ENCODE measurements at places on chromosomes 5 and 9.

DNA sequence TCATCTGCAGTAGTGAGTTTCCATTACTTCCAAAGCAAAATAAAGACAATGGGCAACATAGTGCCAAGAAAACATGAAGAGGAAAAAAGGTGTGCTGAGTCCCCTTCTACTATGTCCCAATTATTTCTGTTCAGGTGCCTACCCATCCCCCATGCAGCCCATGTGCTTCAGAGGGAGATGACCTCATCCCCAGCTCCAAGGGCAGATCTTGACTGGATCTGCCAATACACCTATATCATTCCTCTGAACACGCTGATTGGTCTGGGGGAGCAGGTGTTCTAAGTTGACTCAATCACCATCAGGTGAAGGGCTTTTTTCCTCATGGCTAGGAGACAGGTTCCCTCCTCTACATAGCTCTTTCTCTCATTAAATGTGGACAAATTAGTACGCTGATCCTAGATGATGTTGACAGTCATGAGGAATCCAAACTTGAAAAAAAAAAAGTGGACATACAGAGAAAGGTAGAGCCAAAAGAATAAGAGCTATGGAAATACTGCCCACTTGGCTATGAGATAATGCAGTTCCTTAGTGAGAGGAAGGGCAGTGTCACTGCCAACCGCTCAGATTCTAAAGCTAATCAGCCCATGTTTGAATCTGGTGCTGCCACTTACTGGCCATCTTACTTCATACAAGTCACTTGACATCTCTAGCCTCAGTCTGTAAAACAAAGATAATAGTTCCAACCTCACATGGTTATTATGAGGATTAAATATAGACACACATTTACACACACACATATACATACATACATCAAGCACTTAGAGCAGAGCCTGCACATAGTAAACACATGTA, 23.1 kb downstream of the PRELID2 start:
- DNase-seq, result no peak

DNA sequence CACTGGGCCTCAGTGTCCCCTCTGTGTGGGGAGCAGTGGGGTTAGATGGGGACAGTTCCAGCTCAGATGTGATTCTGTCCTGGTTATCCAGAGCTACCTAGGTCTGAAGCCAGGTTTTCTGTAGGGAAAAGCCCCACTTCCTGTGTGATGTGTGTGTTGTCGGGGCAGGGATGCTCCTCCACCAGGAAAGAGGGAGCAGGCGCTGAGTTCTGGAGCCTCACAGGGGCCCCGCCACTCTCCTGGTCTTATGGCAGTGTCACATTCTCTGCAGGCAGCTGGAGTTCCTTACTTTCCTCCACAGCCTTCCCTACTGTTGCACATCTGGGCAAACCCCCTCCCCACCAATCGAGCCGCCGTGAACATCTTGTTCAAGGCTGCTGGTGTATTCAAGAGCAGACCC, 39.1 kb upstream of the GRHPR start:
- no peak for DNase-seq

- DNase-seq, result no peak
Measured at GRCh38 chr5:143349177-143349576, 54.3 kb downstream of the NR3C1 start.

DNA sequence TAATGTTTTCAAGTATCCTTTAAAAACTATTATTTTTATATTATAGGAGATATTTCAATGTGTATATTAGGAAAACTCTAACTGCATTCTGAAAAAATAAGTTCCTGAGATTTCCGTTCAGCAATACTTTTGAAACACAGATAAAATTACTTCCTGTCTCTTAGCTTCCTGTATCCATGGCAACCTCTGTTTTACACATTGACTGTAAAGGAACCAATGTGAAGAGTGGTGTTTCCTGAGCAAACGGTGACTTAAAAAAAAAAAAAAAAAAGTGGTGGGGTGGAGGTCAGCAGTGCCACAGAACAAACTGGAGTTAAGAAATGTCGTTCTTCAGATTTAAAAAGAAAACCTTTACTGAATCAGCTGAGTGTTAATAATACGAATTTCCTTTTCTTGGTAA, at the start of gene LRRC70:
TSS of gene LRRC70 (plus strand) at position 280 of the 400 bp plus-strand sequence. CDS start 620 bp downstream, outside the sequence.
- DNase-seq, result no peak

- DNase-seq, result no peak
Measured at GRCh38 chr5:135813758-135814157, 20.7 kb upstream of the SLC25A48 start.

DNA sequence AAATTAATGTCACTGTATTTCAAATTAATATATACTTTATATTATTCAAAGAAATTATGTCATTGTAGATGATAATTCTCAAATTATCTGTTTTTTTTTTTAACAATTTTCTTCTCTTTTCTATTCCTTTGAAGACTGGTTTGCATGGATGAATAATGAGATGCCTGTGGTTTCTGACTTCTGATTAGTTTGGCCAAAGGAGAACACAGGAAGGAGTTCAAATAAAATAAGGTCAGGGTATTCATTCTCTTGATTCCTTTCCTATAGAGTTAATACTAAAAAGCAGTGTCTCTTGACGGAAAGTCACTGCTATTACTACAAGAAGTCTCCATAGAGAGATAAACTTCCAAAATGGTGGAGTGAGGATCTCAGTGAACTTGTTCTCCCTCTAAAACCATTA, 279.6 kb upstream of the FTMT start:
- no peak for DNase-seq

- no peak for DNase-seq
Measured at GRCh38 chr5:126965061-126965475, 65.3 kb downstream of the MARCHF3 start.

- no peak for DNase-seq
Measured at GRCh38 chr5:179802950-179803562, 3.6 kb downstream of the MGAT4B start.

DNA sequence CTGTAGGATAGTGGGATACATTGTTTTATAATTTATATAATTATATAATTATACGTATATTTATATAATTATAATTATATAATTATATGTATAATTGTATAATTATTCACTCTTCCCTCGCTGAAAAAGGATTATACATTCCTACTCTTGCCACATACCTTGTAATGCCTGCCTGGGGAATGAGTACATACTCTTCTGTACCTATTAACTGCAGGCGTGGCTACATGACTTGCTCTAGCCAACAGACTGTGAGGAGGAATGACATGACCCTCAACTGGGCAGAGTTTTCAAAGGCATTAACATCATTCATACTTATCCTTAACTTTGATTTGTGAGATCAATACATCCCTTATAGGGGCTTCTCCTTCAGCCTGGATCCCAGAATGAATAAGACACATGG, 19.1 kb downstream of the ERMP1 start:
- DNase-seq, result no peak

DNA sequence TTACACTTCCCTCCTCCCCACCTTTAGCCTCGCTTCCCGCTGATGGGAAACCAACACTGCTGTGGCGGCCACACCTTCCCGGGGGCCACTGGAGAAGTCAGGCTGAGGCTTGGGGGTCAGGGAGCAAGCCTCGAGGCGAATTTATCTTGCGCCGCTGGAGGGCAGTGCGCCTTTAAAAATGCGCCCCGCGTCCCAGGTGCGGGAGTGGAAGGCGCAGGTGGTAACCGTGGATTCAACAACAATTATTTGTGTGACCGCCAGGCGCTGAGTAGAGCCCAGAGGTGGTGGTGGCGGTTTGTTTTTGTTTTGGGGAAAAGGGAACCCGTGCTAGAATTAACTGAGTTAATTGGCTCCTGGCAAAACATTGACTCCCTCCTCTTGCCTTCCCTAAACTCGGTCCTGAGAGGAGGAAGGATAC, 1.1 kb downstream of the CFAP77 start:
- DNase-seq, result peak; percentile 33

DNA sequence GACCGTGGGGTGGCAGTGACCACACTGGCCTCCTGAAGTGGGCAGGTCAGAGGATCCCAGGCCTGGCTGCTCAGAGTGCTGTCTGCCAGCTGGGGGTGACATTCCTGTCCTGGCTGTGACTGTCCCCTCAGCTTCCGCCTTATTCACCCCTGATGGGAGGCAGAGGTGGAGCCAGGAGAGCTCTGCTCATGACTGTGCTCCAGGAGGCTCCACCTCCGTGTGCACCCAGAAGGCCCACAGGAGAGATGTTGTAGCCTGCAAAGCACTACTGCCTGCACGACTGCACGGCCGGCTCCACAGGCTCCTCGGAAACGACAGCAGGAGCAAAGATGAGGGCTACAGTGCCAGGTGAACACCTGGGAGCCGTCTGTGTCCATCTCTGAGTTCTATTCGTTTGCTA, 60.9 kb downstream of the ROPN1L start:
- DNase-seq, result no peak

GRCh38 chr9:136081113-136081825, 13.8 kb downstream of the NACC2 start:
- DNase-seq, result no peak

DNA sequence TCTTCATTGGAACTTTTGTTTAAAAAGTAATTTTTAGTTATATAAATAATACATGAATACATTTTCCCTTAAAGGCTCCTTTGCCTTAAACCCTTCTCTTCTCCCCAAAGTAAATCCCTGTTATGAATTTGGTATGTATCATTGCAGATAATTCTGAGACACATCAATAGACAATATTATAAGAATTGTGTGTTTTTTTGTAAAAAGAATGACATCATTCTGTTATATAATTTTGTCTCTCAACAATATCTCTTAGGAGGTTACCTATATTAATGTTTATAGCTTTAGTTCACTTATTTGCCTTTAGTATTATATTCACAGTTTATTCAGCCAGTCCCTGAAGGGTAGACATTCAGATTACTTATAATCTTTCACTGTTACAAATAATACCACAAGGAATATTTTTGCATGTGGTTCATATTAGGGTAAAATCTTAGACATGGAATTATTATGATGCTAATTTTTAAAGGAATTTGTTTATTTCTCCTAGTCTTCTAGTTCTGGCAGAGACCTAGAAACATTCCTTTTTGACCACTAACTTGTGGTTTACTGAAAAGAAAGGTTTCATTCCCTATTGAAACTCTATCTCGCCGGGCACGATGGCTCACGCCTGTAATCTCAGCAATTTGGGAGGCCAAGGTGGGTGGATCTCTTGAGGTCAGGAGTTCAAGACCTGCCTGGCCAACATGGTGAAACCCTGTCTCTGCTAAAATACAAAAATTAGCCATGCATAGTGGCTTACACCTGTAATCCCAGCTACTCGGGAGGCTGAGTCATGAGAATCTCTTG, 105.6 kb downstream of the KCTD16 start:
- DNase-seq, result no peak

DNA sequence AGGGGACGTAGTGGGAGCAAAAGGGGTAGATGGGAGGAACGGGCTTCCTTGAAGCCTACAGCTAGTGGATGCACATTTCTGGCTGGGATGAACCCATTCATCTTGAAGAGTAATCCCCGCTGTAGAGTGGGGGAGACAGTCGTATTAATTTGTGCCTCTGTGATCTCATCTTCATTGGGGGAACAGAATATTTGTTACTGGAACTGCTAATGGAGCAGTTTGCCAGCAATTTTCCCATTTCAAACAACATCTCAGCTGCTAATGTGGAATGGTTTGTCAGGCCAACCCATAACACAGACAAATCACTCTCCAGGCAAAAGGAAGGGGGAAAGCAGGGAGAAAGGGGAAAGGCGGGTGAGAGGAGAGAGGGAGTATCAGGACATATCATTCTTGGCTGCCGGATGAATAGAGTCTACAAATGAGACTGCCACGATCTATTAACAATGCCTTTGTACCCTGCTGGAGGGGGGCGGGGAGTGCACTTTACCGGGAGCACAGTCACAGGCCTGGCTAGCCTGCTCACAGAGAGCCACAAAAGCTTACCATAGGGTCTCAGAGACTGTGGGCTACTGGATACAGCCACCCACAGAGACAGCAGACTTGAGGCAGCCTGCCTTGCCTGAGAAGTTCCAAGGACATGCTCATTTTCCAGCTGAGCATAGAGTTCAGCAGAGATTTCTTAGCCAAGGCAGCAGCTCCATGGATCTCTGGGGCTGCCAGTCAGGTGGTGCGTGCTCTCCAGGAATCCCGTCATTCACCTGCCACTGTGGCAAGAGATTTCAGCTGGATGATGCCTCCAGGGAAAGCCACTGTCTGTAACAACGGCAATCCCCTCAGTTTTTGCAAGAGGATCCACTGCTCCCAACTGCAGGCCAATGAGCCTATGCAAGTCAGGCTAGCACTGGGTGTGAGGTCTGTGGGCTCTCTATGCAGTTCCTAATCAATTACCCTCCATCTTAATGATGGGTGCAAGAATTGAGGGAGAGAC, 217.7 kb upstream of the PANK3 start:
- DNase-seq, result no peak

GRCh38 chr5:116510517-116510916, 64.1 kb downstream of the SEMA6A start:
- no peak for DNase-seq

DNA sequence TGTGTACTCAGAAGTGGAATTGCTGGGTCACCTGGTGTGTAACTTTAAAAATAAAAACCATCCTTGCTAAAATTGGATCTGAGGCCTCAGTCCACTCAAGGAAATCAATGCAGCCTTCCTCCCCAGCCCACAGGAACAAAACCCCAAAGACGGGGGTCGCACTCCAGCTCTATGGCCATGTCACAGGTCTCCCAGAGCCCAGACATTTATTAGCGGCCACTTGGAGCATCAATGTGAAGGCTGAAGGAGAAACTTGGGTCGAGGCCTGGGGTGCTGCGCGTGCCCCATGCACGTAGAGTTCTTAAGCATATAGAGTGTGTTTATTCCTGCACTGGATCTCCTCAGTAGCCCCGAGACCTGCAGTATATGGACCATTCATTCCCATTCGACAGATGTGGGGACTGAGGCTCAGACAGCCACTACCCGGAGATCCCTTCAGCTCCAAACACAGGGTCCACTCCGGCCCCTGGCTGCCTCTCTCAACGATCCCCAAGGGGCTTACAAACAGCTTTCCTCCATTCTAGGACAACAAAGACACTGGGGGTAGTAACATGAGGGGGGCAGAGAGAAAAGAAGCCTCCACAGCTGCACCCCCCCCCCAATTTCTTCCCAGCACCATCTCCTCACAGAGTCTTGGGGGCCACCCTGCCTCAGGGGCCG, 14.3 kb upstream of the OLFM1 start:
- DNase-seq, result no peak

- DNase-seq, result no peak
Measured at GRCh38 chr5:119795768-119796167, 166.4 kb downstream of the FAM170A start.

DNA sequence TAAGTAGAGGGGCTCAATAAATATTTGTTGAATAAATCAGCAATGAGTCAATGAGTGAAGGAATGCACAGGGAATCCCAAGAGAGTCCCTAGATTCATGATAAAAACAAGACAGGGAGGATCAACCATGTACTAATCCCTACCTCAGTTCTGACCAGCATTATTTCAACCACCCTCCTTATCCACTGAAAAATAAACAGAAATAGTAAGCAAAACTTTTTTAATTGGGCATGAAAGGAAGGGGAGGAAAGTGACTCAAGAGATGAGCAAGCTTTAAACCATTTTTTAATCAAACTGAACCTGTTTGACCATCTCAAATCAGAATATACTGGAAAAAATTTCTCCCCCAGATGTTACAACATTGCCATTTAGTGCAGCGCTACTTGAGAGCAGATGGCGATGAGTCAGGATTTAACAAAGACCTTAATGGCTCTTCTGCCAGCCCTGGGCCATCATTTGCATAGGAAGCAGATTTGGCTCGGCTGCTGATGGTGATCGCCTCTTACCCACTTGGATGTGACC, 194.8 kb upstream of the SLC30A5 start:
- no peak for DNase-seq

GRCh38 chr9:114746591-114747346, 59.1 kb downstream of the TNFSF15 start:
- DNase-seq, result no peak

Measured in stimulated activated CD8-positive, alpha-beta memory T cell treated with anti-CD3 and anti-CD28 coated beads, Interleukin-4, amount 100 ng/mL, for 4 hours (primary cell).